ENCODE measurements at places on chromosomes 16 and 17. TPM values are rescaled to one million over a fixed set of nuclear protein-coding genes. Genes with fewer than 3 reads are reported as not detected.

- H3K36me3 ChIP-seq, result peaks cover under 1% of the 10 kb centered on the region
- DNase-seq, result no peak
- H3K27ac ChIP-seq, result no peak overlapping the region
- no peak overlapping the region for H3K4me3 ChIP-seq
- peaks cover 59% of the 10 kb centered on the region for H3K4me1 ChIP-seq
These were observed 120.5 kb downstream of the SOCS1 start for GRCh38 chr16:11135464-11135973.

- H3K27me3 ChIP-seq, result no peaks in the 10 kb centered on the region
- H3K27ac ChIP-seq, result peak overlapping the region; percentile 81
- no peak overlapping the region for H3K4me3 ChIP-seq
These were observed 32.4 kb downstream of the FOXK2 start for GRCh38 chr17:82551779-82552457.

GRCh38 chr17:67078292-67078691, 33.9 kb downstream of the CACNG1 start:
- H3K4me3 ChIP-seq, result no peak overlapping the region
- no peak overlapping the region for H3K27ac ChIP-seq
- no peaks in the 10 kb centered on the region for H3K27me3 ChIP-seq
- H3K4me1 ChIP-seq, result no peaks in the 10 kb centered on the region
- H3K36me3 ChIP-seq, result peaks cover 29% of the 10 kb centered on the region

GRCh38 chr17:19337712-19338023, 24.9 kb downstream of the B9D1 start:
- H3K4me3 ChIP-seq, result no peak overlapping the region
- H3K27me3 ChIP-seq, result no peaks in the 10 kb centered on the region
- H3K27ac ChIP-seq, result peak overlapping the region; percentile 21
- H3K36me3 ChIP-seq, result peaks cover 18% of the 10 kb centered on the region
- peaks cover 31% of the 10 kb centered on the region for H3K4me1 ChIP-seq
- no peak for DNase-seq

The CCL14 gene
- 55.0 TPM for total RNA-seq

All from esophagus muscularis mucosa (tissue), 4 donors.